Activated CD4-positive, alpha-beta T cell treated with anti-CD3 and anti-CD28 coated beads for 4 hours (primary cell): ENCODE measurements at places on chromosomes 2 and 18.

- DNase-seq = no peak
Measured at GRCh38 chr18:2306606-2307005, 264.7 kb downstream of the METTL4 start.

GRCh38 chr18:8162802-8163201 lies 446.4 kb upstream of the RAB12 start:
- DNase-seq = no peak

GRCh38 chr2:241808051-241808720 lies 807 bp upstream of the NEU4 start:
- DNase-seq = no peak

DNA sequence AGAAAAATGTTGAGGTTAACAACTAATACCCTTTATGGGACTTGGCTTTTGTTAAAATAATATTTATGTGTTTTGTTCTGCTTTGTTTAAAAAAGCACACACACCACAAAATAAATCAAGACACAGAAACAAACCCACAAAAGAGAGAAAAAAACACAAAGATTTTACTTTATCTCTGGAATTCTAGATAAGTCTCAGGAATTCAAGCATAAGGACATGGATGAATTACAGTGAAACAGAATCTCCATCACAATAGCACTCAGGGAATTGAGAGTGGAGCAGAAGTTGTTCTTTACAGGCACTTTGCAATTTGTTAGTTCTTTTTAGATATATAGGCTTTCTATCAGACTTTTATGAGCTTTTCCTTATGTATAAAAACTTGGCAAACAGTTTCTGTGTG lies 360.9 kb upstream of the ZC3H15 start:
- DNase-seq = no peak

GRCh38 chr2:47654790-47655562 lies 128.0 kb upstream of the MSH6 start:
- DNase-seq = no peak

GRCh38 chr2:11411768-11412448 lies 54.1 kb downstream of the E2F6 start:
- no peak for DNase-seq

DNA sequence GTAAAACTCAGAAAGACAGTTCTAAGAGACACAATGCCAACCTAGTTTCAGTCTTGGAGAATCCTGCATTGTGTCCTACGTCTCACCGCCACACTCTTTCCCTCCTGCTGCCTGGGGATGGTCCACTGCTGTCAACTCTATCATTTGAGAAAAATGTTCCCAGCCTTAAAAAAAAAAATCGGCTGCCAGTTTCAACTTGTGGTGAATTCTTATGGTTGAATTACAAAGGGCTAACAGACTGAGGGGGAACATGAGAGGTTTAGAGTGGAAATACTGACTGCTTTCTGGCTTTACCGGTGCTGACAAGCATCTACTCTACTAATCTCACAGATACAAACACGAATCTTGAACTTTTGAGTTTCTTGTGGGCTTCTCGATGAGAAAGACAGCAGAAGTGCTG lies 74.0 kb downstream of the NAB1 start:
- peak; percentile 22 for DNase-seq

DNA sequence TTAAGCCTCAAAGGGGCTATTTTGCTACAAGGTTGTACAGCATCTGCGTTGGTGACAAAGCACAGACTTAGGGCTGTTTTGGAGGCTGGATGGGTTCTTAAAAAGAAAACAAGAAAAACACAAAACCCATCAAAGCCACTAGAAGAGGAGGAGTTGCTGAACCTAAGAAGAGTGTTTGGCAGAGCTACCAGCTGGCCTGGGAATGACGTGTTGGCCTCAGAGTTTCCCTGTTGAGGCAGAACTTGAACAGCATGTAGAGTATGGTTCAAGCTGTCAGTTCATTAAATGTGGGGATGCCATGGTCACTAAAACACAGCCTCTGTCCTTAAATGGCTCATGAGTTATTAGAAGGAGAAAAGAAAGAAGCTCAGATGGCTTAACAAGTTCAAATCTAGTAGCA lies 162.5 kb downstream of the TTC32 start:
- DNase-seq = no peak

- no peak for DNase-seq
Measured at GRCh38 chr18:10215446-10215845, 239.0 kb upstream of the APCDD1 start.

GRCh38 chr2:122218596-122218995 lies 463.1 kb downstream of the TSN start:
- no peak for DNase-seq

DNA sequence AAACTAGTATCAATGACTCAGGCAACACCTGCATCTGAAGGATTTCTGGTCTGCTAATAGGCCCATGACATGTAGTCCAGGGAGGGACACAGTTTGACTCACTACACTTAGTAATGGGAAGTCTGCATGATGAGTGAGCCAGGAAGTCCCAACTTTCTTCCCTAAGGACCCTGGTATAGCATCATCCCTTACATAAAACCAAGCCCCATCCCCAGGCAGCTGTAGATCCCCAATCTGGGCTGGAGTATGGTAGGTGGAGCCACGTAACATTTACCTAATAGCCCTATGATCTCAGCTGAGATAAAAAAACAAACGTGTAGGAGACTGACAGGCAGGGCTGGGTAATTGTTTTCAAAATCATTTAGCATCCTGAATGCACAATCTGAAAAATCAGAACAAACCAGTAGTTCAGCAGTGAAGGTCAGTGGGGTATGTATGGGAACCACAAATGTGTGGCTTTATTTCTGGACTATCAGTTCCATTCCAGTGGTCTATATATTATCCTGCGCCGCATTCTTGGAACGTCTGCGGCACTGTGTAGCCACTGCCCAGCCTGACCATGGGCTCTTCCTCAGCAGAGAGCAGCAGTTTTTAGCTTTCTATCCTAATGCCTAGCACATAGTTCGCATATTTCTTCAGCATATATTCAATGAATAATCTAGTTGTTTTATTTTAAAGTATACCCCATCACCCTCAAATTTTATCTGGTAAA lies 33.5 kb downstream of the EPB41L3 start:
- no peak for DNase-seq

DNA sequence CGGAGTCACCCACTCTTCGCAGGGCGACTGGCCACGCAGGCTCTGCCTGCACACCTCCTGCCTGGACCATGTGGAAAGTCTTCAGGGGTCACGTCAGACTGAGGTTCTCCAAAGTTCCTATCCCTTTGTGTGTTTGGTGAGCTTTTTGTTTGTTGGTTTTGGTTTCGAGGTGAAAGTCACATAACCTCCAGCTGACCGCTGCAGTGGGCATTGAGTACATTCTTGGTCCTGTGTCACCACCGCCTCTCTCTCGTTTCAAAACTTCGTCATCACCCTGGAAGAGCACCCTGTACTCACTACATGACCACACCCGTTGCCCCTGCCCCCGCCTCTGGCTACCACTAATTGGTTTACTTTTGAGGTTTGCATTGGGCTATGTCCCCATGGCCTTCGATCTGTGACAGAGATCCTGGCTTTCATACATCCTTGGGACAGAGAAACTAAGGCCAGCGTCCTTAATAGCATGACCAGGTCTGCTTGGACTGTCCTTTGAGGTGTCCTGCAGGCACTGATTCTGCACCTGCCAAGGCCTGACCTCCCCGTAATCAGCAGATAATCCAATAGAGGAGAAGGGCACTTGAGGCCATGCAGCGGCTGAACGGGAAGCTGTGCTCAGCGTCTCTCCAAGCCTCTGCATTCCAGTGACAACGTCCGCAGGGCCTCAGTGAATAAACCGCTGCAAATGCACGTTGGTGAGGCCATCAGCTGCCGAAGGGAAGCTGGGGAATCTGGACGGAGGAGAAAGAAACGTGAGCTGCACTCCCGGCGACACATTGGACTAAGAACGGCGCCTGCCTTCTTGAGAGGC lies 46.8 kb downstream of the SH3BP4 start:
- DNase-seq = no peak

DNA sequence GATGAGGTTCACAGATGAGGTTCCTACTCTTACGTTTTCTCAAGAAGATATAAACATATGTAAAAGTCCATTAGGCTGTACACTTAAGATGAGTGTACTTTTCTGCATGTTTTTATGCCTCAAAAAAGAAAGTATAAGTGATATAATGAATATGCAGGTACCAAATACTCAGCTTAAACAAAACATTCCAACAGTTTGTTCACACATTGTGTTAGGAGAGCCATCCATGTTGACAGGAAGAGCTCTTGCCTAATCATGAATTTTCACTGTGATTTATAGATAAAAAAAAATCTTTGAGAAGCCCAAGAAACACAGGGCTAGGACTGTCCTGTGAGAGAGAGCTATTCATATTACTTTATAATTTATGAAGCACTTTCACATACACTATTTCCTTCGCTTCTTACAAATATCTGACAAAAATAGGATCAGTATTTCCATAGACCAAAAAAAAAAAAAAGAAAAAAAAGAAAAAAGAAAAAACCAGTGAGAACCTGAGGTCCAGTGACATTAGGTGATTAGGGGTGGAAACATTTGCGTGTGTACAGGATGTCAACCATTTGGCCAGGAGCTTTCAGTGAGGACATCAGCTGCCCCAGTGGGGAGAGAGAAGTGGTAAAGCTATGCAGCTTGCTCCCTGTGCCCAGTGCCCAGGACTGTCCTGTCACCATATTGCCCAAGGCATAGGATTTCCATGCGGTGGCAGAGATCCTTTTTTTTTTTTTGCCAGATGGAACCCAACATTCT lies 38.7 kb downstream of the BUB1 start:
- DNase-seq = no peak

GRCh38 chr18:24603151-24603550 lies 142.7 kb downstream of the HRH4 start:
- no peak for DNase-seq

DNA sequence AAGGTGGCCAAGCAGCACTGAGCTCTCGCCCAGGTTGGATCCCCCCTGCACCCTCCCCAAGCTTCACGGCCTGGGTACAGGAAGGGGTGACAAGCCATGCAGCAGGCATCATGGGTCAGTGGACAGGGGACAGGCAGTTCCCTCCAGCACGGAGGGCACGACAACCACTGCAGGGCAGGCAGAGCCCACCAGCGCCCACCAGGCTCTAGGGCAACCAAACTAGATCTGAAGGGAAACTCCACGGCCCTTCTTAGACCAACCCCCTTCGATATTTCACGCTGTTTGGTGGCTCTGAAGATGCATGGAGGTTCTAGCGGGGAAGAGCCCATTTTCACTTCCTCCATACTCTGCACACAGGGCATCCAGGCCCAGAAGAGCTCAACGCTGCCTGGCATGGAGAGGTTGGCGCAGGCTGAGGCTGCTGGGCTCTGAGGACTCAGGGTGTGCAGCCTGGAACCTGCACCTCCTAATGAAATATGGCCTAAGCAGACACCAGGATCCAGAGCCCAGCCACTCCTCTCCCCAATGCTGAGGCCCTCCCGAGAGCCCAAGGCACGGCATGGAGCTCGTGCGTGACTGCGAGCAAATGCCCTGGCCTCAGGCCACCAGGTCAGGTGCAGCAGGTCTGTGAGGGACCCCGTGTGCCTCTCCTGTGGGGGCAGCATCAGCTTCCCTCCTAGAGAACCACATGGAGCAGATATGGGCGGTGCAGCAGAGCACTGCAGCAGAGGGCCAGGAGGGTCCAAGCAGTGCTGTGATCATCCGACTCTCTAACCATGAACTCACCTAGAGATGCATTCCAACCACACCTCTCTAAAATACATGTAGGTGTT lies 8.7 kb upstream of the MTERF4 start:
- DNase-seq = no peak
